ENCODE measurements at places on chromosomes 1 and 21. TPM values are rescaled to one million over a fixed set of nuclear protein-coding genes. Genes with fewer than 3 reads are reported as not detected.

DNA sequence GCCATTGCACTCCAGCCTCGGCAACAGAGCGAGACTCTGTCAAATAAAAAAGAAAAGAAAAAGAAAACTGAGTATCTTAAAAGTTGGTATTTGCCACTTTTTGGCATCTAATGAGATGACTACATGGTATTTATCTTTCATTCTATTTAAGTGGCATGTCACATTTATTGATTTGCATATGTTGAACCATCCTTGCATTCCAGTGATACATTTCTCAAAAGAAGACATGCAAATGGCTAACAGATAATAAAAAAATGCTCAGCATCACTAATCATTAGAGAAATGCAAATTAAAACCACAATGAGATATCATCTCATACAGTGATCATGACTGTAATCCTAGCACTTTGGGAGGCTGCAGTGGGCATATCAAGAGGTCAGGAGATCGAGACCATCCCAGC, 28.1 kb downstream of the SFPQ start:
- no peak for DNase-seq

- no peak for DNase-seq
Measured at GRCh38 chr1:28172713-28173150, 3.8 kb downstream of the PTAFR start.

GRCh38 chr1:246587032-246587431, 20.8 kb downstream of the CNST start:
- no peak for DNase-seq

- DNase-seq = no peak
Measured at GRCh38 chr21:37253991-37254390, 13.1 kb downstream of the VPS26C start.

DNA sequence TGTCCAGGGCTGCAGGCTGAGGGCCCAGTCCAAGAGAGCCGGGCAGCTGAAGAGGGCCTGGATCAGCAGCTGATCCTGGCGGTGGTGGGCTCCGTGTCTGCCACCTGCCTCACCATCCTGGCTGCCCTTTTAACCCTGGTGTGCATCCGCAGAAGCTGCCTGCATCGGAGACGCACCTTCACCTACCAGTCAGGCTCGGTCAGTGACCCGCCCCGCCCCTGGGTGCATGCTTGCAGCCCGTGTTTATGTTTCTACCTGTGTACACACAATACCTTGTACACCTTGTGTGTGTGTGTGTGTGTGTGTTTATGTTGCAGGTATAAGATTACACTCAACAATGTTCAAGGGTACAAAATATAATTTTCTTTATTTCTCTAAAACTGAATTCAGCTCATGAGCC, 13.0 kb downstream of the TIE1 start:
- no peak for DNase-seq

GRCh38 chr1:10068605-10069294, 36.0 kb downstream of the UBE4B start:
- no peak for DNase-seq

GRCh38 chr1:31409946-31410858, 2.8 kb upstream of the SERINC2 start:
- DNase-seq = no peak

DNA sequence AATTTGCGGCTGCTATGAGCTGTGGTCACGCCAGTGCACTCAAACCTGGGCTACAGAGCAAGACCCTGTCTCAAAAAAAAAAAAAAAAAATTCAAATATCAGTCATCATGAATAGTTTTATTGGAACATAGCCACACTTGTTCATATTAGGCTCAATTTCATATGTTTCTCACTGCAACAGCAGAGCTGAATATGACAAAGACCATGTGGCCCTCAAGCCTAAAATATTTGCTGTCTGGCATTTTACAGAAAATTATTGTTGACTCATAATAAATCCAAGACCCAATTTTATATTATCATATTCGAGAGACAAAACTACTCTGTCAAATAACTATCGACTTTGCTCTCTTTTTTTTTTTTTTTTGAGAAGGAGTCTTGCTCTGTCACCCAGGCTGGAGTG, 11.0 kb downstream of the BECN2 start:
- DNase-seq = no peak

DNA sequence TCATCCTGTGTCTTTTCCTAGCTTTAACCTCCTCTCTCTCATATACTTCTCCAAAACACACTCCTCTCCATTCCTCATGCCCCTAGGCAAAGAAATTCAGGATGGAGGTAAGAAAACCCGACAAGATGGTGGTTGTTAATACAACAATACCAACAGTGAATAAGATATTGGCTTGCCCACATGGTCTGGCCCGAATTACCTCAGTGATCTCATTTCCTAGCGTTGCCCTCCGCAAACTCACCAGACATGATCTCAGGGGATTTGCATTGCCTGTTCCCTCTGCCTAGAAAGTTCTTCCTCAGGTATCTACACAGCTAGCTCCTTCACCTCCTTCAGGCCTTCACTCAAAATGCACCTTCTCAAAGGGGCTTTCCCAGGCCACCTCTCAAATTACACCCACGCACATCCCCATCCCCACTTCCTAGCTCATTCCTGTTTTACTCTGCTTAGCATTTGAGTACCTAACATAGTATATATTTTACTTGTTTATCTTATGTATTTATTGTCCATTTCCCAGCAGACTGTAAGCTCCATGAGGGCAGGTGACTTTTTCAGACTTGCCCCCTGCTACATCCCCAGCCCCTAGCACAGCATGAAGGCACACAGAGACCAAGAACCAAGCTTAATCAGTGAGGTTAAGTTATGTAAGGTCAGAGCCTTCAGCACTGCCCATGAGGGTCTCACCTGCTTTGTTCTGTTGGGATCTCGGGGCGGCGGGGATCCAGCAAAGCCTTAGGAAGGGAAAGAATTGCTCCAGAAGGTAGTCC, 10.2 kb upstream of the UBR4 start:
- no peak for DNase-seq

DNA sequence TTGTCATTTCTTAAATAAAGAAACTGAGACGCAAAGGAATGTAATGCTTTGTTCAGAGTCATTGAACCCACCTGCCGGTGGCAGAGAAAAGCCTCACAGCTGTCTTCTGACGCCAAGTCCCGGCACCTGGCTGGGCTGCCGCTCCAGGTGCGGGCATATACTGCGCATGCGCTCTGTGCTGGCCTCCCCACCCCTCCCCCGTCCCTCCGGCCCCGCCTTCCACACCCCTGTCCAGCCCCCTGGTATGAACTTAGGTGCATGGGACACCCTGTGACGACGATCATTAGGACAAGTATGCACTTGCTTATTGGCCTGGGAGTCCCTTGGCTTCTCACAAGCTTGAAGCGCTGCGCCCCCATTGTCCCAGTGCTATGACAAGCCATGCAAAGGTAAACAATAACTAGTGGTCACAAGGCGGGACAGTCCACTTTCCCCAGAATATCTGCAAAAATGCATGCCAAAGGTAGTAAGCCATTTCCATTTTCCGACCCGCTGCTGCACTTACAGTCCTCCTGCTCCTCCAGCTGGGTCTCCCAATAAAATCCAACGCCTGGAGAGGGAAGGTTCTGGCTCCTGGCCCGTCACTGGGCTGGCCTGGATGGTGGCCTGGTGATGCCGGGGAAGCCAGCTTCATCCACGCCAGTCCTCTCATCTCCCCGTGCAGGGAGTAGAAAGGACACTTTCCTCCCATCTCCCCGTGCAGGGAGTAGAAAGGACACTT, 100.4 kb downstream of the PSMG1 start:
- no peak for DNase-seq

The CCDC27 gene
- not detected for total RNA-seq

The GCSAML gene
- total RNA-seq = not detected

The OR6K2 gene
- not detected for total RNA-seq

Measured in tibial nerve (tissue), 4 donors.